ENCODE measurements at places on chromosomes 4 and X. TPM values are rescaled to one million over a fixed set of nuclear protein-coding genes. Genes with fewer than 3 reads are reported as not detected.

The FHDC1 gene
- total RNA-seq, result 3.8 TPM

The TLR8 gene
- total RNA-seq, result 0.08 TPM

The SPCS3 gene
- total RNA-seq, result 30.2 TPM

The TRIM61 gene
- total RNA-seq, result 4.5 TPM

The TFE3 gene
- total RNA-seq, result 53.9 TPM

DNA sequence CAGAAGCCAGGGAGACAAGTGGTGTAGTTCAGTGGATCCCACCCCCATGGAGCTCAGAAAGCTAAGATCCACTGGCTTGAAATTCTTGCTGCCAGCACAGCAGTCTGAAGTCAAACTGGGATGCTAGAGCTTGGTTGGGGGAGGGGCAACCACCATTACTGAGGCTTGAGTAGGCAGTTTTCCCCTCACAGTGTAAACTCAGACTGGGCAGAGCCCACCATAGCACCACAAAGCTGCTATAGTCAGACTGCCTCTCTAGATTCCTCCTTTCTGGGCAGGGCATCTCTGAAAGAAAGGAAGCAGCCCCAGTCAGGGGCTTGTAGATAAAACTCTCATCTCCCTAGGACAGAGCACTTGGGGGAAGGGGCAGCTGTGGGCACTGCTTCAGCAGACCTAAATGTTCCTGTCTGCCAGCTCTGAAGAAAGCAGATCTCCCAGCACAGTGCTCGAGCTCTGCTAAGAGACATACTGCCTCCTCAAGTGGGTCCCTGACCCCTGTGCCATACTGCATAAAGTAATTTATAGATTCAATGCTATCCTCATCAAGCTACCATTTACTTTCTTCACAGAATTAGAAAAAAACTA is 163.2 kb downstream of the HHIP start:
- no peaks in the 10 kb centered on the region for H3K27me3 ChIP-seq
- no peak overlapping the region for H3K4me3 ChIP-seq
- no peaks in the 10 kb centered on the region for H3K4me1 ChIP-seq
- DNase-seq, result no peak
- no peaks in the 10 kb centered on the region for H3K36me3 ChIP-seq

DNA sequence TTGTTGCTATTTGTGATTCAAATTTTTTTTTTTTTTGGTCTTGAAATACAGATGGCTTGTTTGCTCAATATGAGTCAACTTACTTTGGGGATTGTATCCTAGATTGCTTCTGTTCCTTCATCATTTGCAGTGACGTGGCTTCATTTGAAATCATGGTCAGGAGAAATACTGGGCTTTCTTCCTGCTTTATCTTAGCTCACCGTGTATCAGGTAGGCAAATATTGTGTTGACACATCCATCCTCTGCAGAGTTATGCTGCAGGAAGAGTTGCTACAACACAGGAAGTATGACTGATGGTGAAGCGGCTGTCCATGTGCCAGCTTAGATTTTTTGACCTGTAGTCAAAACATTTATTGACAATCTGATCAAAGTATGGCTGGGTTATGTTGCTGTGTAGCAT is 232.2 kb downstream of the C4orf33 start:
- H3K27ac ChIP-seq, result no peak overlapping the region
- H3K36me3 ChIP-seq, result no peaks in the 10 kb centered on the region
- no peak overlapping the region for H3K4me3 ChIP-seq
- no peaks in the 10 kb centered on the region for H3K4me1 ChIP-seq

DNA sequence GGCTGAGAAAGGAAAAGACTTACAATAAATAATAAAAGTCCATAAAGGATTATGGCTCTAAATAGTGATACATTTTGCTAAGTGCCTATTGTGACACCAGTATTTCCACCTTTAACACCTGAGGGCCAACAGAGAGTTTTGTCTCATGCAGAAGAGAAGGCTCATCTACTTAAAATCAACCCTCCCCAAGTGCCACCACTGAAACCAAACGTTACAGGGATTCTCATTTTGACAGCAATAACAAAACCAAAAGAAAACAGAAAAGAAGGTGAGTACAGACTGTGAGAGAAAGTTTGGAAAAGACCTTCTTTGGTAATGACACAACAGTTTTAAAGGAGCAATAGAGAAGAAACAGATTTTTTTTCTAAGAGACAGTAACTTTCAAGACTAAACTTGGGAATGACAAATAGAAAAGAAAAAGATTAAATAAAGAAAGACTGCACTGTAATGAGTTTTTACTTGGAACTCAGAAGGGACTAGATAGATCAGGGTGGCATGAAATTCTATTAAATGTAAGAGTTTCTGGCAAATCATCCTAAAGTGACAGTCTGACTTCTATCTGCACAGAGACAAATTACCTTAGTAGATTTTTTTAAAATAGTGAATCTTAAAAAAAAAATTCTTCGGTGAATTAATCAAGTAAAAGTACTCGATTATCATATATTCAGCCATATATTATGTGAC is 109.7 kb downstream of the ZNF827 start:
- no peaks in the 10 kb centered on the region for H3K27me3 ChIP-seq
- no peaks in the 10 kb centered on the region for H3K4me1 ChIP-seq
- no peak overlapping the region for H3K27ac ChIP-seq
- no peak for DNase-seq
- no peaks in the 10 kb centered on the region for H3K36me3 ChIP-seq

GRCh38 chr4:48033825-48034413 is 17.3 kb downstream of the NIPAL1 start:
- H3K4me1 ChIP-seq, result no peaks in the 10 kb centered on the region
- no peak overlapping the region for H3K27ac ChIP-seq
- H3K4me3 ChIP-seq, result no peak overlapping the region
- DNase-seq, result peak; percentile 30

GRCh38 chr4:99317354-99317753 is 3.8 kb downstream of the ADH1B start:
- H3K27ac ChIP-seq, result no peak overlapping the region
- H3K36me3 ChIP-seq, result no peaks in the 10 kb centered on the region
- DNase-seq, result no peak
- H3K4me3 ChIP-seq, result no peak overlapping the region
- H3K4me1 ChIP-seq, result peaks cover 4% of the 10 kb centered on the region

DNA sequence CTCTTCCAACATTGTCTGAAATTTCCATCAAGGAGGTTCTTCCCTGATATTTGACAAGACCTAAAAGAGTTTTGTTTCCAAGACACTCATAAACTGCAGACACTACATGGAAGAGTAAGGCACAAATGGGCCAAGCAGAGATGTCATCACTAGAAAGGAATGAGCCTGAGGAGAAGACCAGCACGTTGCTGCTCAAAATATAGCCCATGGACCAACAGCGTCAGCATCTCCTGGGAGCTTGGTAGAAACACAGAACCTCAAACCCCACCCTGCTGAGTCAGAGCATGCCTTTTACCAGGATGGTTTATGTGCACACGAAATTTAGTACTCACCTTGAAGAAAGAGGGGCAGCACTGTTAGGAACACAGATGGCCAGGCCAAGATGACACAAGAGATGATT is 128.7 kb upstream of the MID1 start:
- H3K4me3 ChIP-seq, result no peak overlapping the region
- no peaks in the 10 kb centered on the region for H3K36me3 ChIP-seq
- DNase-seq, result no peak
- H3K4me1 ChIP-seq, result no peaks in the 10 kb centered on the region
- H3K27me3 ChIP-seq, result no peaks in the 10 kb centered on the region
- no peak overlapping the region for H3K27ac ChIP-seq

GRCh38 chr4:184598753-184599491 is 50.3 kb downstream of the CASP3 start:
- H3K27ac ChIP-seq, result no peak overlapping the region
- no peaks in the 10 kb centered on the region for H3K27me3 ChIP-seq
- DNase-seq, result no peak
- no peaks in the 10 kb centered on the region for H3K36me3 ChIP-seq

DNA sequence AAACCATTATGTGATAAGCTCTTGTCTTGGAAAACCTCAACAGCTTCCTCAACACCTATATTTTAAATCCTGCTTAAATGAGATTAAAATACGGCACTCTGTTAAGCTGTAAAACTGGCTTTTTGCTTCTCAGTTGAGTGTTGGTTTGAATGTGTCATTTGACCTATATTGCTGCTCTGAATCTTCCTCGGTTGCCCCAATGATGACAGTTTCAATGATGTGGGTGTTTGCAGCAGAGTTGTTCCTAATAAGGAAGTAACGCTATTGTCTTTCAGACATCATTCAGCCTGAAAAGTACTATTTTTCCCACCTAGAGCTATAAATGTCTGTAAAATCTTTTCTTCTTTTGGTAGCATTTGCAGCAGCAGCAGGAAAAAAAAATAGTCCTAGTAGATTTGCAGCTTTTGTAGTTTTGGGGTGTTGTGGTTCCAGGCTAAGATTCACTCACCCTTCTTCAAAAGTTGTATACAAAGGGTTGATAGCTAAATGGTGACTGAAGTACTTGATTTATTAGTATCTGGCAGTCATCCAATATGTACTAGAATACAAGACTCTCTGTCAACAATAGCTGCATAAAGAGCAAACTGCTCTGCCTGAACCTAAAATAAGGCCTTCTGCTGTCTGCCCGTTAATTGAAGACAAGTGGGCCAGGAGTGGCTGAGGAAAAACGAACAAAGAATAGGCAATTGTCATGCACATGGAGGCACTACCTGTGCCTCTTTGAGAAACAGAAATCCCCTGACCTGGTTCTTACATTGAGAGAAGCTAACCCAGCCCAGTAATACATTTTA is 333.1 kb downstream of the IL1RAPL1 start:
- no peak overlapping the region for H3K27ac ChIP-seq
- no peaks in the 10 kb centered on the region for H3K4me1 ChIP-seq
- DNase-seq, result no peak
- no peak overlapping the region for H3K4me3 ChIP-seq

DNA sequence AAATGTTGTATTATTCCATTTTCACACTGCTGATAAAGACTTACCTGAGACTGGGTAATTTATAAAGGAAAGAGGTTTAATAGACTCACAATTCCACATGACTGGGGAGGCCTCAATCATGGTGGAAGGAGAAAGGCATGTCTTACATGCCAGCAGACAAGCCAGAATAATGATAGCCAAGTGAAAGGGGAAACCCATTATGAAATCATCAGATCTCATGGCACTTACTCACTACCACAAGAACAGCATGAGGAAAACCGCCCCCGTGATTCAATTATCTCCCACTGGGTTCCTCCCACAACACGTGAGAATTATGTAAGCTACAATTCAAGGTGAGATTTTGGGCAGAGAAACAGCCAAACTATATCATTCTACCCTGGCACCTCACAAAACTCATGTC is 2535.1 kb downstream of the ARAP2 start:
- H3K36me3 ChIP-seq, result no peaks in the 10 kb centered on the region
- H3K27me3 ChIP-seq, result no peaks in the 10 kb centered on the region
- no peak overlapping the region for H3K27ac ChIP-seq
- no peaks in the 10 kb centered on the region for H3K4me1 ChIP-seq
- DNase-seq, result no peak

DNA sequence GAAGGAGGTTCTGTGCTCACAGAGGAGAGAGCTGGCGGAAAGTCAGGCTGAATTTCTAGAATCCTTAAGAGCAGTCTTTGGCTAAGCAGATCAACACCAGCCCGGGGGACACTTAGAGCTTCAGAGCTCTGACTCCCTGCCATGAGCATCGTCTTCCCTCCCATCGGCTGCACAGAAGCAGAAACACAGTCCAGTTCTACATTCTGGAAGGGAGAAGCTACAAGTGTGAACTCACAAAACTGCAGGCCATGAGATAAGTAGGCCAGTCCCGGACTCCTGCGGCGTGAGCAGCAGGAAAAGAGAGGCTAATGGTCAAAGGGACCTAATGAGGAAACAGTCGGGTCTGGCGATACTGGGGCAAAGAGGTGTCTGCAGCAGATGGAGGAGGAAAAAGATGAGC is 211.5 kb downstream of the DHX15 start:
- H3K36me3 ChIP-seq, result no peaks in the 10 kb centered on the region

DNA sequence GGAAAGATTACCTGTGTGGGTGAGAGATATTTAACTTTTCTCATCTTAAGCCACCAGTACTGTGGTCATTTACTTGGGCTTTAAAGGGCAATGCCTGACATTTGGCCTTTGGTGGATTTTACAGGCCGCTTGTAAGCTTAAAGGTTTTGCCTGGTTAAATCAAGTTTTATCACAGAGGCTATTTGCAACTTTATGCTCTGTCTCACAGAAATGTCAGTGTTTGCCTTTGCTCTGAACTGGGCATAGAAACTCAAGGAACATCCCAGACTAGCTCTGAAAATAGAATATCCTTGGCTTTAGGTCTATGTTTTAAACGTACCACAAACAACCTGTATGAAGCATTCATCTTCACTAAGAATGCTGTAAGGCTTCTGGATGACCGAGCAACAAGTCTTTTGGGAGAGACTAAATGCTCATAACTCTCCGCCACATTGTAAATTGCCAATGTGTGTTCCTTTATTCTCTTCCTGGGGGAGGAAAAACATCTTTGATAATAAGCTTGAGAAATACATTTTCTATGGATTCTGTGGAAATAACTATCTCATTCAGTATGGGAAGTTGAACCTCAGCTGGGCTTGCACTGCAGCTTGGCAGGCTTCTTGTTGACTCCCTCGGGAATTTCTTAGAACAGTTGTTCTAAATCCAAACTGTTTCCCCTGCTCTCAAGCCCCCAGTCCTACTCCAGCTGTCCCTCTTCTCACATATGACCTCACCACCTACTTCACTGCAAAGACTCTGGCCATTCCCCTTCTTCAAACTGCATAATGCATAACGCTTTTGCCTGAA is 105.8 kb upstream of the WDR44 start:
- no peaks in the 10 kb centered on the region for H3K27me3 ChIP-seq
- no peak overlapping the region for H3K27ac ChIP-seq
- H3K36me3 ChIP-seq, result no peaks in the 10 kb centered on the region
- H3K4me1 ChIP-seq, result no peaks in the 10 kb centered on the region
- no peak overlapping the region for H3K4me3 ChIP-seq

DNA sequence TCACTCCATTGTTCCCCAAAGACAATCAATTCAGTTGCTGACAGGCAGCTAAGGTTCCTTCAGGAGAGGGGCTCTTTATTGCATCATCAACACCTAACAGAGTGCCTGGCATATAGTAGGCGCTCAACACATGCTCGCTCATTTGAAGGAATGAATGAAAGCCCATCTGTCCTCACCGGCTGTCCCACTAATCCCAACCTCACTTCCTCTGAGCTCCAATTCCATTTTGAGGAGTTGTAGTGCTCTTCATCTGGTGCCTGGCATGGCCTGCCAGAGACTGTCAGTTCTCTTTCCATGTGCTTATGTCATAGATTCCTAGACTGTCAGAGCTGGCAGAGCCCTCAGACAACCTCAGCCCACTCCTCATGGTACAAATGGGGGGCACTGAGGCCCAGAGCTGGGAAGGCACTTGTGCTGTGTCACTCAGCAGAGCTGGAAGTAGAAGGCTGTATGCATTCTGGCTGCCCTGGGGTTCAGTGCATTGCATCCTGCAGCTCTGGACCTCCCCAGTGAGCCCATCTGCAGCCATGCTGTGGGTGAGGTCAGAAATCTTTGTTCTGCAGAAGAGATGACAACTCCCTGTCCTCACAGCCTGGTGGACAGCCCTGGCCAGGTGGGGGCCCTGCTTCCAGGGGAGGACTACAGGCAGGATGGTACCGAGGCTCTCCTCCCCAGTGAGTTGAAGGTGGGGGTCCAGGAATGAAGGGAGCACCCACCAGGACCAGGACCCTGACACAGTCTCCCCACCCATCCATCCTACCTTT is 134.9 kb upstream of the PJA1 start:
- H3K4me3 ChIP-seq, result no peak overlapping the region
- H3K27me3 ChIP-seq, result no peaks in the 10 kb centered on the region
- no peak overlapping the region for H3K27ac ChIP-seq

- H3K27ac ChIP-seq, result no peak overlapping the region
- H3K36me3 ChIP-seq, result no peaks in the 10 kb centered on the region
- no peaks in the 10 kb centered on the region for H3K27me3 ChIP-seq
Measured at GRCh38 chr4:39259571-39260330, 77.4 kb downstream of the WDR19 start.
